ENCODE measurements at places on chromosomes 2 and 18.

DNA sequence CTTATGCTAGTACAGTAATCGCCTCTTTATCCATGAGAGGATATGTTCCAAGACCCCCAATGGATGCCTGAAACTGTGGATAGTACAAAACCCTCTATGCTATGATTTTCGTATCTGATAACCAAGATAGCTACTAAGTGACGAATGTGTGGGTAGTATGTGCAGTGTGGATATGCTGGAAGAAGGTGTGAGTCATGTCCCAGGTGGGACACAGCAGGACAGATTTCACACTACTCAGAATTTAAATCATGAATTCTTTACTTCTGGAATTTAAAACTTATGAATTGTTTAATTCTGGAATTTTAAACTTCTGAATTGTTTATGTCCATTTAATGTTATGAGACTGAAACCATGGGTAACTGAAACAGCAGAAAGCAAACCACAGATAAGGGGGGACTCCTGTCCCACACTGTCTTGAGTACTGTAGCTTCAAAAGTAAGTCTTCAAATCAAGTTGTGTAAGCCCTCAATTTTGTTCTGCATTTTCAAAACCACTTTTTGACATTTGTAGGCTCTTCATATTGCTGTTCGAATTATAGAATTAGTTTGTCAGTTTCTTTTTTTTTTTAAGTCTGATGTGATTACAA lies 116.0 kb downstream of the LTBP1 start:
- no peak for DNase-seq

- no peak for DNase-seq
Measured at GRCh38 chr2:129369437-129369836, 610.0 kb upstream of the RAB6C start.

DNA sequence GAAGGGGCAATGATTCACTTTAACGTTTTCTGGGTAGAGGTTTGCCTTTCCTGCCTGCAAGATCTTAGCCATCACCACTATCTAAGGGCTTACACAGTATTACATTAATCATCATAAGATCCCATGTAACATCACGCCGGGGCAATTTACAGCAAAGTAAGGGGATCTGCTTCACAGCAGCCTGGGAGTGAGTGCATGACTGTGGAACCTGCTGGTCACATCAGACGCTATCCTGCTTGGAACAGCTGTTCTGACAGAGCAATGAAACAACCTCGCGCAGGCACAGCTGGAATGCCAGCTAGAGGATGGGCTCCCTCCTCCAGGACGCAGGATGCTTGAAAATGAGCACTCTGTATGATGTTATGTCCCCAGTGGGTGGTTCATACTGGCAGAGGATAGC lies 89.0 kb downstream of the AOX1 start:
- no peak for DNase-seq

- no peak for DNase-seq
Measured at GRCh38 chr2:64225491-64225890, 81.3 kb upstream of the PELI1 start.

- no peak for DNase-seq
Measured at GRCh38 chr2:31475692-31476091, 61.1 kb upstream of the XDH start.

DNA sequence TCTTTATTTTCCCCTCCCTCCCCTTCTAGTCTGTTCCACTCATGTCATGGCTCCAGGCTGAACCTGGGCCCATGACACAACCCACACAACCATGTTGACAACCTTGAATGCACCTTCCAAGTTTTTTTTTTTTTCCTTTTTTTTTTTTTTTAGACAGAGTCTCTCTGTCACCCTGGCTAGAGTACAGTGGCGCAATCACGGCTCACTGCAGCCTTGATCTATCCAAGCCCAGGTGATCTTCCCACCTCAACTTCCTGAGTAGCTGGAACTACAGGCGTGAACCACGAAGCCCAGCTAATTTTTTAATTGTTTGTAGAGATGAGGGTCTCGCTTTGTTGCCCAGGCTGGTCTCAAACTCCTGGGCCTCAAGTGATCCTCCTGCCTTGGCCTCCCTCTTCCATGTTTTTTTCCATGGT lies 21.9 kb upstream of the ROCK2 start:
- no peak for DNase-seq

GRCh38 chr2:29562319-29562718 lies 359.1 kb downstream of the ALK start:
- no peak for DNase-seq

DNA sequence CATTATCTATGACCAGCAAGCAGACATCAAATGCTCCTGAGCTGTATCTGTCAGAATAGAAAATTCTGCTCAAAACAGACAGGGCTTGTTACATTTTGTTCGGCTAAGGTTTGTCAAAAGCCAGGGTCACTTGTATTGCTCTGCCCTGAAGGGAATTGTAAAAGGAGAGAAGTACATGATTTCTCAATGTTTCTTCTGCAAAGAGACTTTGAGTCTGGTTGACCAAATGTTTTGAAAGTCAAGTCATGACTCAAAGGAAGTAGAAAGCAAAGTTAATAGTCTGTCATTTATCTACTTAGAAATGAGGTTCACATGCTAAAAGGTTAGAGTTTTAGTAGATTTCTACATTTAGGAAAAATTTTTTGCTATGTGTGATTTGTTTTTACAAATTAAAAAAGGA lies 1624.1 kb upstream of the ZEB2 start:
- DNase-seq: no peak

- DNase-seq: no peak
Measured at GRCh38 chr2:226180281-226180884, 619.2 kb downstream of the IRS1 start.

GRCh38 chr2:218501665-218502064 lies 66.5 kb downstream of the USP37 start:
- DNase-seq: no peak

DNA sequence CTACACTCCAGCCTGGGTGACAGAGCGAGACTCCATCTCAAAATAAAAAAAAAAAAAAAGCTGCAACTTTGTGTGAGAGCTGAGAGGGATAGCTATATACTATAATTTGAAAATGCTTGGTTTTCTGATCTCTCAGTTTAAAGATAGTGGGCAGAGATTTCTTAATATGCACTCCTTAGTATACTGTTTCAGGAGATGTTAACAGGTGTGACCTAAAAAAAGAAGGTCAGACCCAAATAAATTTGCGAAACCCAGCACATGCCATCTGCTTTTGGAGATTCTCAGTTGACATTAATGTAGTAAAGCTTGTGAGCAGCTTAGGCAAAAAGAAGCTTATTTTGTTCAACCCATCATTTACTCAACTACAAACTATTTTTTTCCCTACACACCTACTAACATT lies 37.4 kb downstream of the ZC3H6 start:
- no peak for DNase-seq

DNA sequence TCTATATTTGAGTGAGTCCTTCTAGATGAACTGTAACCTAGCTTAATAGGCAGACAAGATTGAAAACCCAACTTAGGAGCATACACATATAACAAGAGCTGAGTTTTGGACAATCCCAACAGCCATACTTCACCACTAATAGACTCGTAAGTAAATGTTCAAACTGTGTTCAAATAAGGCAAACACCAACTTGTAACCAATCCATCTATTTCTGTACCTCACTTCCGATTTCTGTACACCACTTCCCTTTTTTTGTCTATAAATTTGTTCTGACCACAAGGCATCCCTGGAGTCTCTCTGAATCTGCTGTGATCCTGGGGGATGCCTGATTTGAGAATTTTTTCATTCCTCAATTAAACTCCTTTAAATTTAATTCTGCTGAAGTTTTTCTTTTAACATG lies 1149.1 kb upstream of the NRXN1 start:
- DNase-seq: no peak

DNA sequence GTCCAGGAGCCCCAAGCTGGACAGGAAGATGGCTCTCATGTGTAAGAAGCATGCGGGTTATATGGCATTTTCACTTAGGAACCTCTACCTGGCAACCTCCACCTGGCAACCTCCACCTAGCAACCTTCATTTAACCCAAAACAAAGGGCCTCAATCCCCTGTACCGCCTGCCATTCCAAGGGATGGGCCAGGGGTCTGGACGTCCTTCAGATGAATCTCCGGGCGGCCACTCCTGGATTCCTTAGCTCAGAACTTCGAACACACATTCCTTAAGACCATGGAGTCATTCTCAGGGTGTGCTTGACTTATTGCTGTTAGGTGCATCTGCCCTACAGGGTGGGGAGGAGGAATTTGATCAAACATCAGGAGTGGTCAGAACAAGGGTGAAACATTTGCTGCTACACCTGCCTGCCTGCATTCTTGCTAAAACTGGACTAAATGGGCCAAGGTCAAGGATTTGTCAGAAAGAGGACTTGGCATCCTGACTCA lies 277.6 kb downstream of the PHLPP1 start:
- no peak for DNase-seq

GRCh38 chr2:71614976-71615766 lies 161.8 kb downstream of the DYSF start:
- no peak for DNase-seq

DNA sequence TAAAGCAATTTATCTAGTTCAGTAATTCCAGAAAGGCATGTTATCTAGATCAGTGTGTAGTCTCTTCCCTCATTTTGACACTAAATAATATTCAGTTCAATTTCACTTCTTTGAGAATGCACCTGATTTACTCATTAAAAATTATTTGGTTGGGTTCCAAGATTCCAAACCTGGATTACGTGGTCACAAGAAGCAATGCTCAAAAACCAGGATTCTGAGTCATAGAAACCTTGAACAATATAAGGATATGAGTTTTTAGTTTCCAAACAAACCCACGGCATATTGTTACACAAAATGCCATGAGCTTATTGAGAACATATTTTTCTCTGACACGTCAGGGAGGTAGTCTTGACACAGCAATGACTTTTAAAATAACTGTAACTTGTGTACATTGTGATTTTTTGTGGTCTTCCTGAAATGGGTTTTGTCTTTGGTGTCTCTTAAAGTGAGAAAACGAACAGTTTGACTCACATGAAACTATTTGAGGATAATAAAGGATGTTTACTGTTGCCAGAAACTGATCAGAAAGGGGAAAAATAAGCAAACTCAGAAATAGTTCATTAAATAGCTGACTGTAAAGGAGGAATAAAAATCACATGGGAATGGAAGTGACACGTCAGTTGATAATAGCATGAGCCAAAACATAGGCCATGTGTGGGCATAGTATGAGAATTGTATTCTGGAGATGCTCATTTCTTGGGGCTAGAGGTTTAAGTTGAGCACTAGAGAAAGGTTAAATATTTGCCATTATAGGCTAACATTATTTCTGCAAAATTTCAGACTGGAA lies 617.7 kb upstream of the CDH2 start:
- no peak for DNase-seq

DNA sequence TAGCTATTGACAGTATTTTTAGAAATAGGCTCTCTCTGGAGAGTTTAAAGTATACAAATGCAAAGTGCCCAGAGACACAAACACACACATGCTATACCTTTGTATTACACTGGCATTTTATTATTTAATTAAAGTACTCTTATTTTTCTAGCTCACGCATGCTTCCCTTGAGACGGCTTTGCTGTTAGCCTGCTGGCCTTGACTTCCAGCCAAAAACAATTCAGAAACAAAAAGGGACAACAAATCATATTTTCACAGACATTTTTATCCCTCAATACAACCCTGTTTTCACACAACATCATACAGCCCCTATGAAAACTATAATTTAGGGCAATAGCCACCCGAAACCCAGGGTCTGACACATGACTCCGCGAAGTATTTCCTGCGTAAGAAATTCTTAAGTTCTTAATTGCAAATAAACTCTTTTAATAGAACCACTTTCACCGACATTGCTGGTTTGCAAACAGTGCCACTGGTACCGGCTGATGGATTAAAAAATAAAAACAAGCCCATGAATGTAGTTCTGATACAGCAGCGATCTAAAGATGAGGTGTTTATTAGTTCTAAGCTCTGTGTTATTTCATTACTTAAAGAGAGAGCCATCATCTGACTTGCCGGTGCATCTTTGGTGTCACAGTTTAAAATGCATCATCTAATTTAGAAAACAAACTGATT lies 185.1 kb downstream of the TCF4 start:
- no peak for DNase-seq

GRCh38 chr18:55509631-55510324 lies 78.2 kb downstream of the TCF4 start:
- DNase-seq: no peak

DNA sequence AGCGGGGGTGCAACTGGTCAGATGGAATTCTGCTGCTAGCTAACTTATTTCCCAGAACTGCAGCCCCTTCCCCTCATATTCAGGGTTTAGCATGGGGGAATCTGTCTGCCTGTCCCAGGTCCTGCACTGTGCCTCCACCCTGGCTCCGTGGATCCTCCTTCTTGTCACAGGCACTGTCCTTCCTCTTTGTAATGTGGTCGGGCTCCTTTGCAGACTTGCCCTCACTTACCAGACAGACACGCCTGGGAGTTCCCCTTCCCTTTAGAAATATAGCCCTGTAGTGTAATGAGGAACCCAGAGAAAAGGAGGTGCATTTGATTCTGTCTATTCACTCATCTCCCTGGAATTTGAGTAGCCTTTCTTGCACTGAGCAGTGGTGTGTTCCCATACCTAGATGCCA lies 108.7 kb downstream of the TRIM43 start:
- peak; percentile 3 for DNase-seq

GRCh38 chr2:42809819-42810120 lies 17.4 kb upstream of the HAAO start:
- peak; percentile 76 for DNase-seq

GRCh38 chr2:117931978-117932377 lies 81.9 kb downstream of the CCDC93 start:
- DNase-seq: no peak

- no peak for DNase-seq
Measured at GRCh38 chr2:16272038-16272788, 331.9 kb downstream of the MYCN start.

DNA sequence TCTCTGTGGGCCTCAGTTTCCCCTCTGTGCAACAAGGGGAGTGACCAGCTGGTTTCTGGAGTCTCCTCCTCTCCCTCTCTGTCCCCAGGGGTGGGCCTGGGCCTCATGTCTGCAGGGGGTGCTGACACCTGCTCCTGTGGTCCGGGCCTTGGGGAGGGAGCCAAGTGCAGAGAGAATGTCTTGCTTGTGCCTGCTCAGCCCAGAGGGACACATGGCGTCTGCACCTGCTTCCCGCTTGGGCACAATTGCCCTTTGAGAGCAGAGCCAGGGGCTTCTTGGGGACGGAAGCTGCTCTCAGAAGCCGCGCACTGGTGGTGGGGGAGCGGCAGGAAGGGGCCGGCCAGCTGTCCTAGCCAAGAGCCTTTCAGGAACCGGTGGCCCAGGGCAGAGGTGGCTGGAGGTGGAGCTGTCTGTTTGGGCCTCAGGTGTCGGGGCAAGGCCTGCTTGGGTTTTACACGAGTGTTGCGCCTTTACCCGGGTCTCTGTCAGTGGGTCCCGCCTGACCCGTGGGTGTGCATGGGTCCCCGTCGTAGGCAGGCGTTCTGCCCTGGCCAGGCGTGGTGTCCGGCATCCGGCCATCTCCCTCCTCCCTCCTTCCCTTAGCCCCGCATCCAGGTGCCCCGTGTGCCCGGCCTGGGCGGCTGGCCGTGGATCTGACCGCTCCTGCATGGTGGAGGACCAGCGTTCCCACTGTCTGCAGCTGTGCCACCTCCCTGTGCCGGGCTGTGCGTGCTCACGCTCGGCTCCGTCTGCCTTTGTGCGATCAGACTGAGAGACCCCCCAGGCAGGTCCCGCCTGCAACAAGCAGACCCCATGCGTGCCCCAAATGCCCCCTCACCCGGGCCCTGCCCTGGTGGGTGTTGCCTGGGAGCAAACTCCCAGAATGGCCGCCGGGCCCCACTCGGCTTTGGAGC lies 4.0 kb downstream of the NEU4 start:
- DNase-seq: no peak
